Foreskin keratinocyte (primary cell): ENCODE measurements at places on chromosomes 7 and 10. TPM values are rescaled to one million over a fixed set of nuclear protein-coding genes. Genes with fewer than 3 reads are reported as not detected.

The NODAL gene
- 0.14 TPM in 2 replicates for total RNA-seq

The STRIP2 gene
- 15.7 and 16.9 TPM in 2 replicates for total RNA-seq

The DNAJB6 gene
- 119 and 121 TPM in 2 replicates for total RNA-seq

The SPACDR gene
- 0.28 and 0.54 TPM in 2 replicates for total RNA-seq

The SPDYE2 gene
- not detected in 2 replicates for total RNA-seq

The FLNC gene
- 0.61 and 1.2 TPM in 2 replicates for total RNA-seq

The MALRD1 gene
- 0.11 TPM in 1 of 2 replicates, not detected in the other for total RNA-seq

The GDF10 gene
- not detected in 2 replicates for total RNA-seq

The IQUB gene
- total RNA-seq = 0.04 and 0.07 TPM in 2 replicates

The TAS2R3 gene
- 0.25 and 0.44 TPM in 2 replicates for total RNA-seq

The H2BK1 gene
- total RNA-seq = not detected in 2 replicates

The POLR2J3 gene
- total RNA-seq = 22.0 and 30.0 TPM in 2 replicates

The NEUROD6 gene
- total RNA-seq = not detected in 2 replicates

The DLX6 gene
- total RNA-seq = not detected in 2 replicates

The RSPH10B2 gene
- not detected in 2 replicates for total RNA-seq

The ASIC3 gene
- 0.25 and 0.95 TPM in 2 replicates for total RNA-seq

The MKLN1 gene
- total RNA-seq = 27.0 and 27.2 TPM in 2 replicates

The ANKRD30A gene
- not detected in 2 replicates for total RNA-seq
